ENCODE measurements at places on chromosomes 5 and 9.

DNA sequence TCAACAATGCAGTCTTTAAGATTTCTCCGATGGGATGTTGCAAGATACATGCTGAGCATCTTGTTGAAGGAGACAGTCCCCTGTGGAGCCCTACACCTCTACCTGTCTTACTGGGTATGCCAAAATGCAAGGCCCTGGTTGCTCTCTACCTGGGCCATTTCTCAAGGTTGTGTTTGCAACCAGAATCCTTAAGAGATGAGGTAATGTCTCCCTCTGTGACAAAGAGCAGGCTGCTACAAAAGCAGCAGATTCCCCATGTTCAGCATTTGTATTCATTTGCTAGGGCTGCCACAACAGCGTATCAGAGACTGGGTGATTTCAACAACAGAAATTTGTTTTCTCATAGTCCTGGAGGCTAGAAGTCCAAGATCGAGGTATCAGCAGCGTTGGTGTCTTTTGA, 138.4 kb upstream of the RPS23 start:
- DNase-seq, result no peak

DNA sequence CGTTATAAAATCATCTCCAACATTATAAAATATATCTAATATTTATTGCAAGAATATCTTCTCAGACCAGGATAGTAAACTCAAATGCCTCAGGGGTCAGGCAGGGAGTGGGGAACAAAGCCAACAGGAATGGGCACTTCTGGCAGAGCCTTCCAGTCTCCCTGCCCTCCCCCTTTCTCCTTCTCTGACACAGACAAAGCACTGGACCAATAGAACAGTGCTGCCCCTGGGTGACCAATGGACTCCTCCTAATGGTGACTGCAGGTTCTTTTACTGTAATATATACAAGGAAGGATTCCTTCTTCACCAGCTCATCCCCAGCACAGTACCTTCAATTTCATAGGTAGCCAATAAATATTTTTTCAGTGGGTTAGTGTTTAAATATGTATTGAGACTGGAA, 31.1 kb upstream of the MAMDC2 start:
- no peak for DNase-seq

GRCh38 chr5:172591636-172592035, 49.4 kb upstream of the NEURL1B start:
- DNase-seq, result no peak

DNA sequence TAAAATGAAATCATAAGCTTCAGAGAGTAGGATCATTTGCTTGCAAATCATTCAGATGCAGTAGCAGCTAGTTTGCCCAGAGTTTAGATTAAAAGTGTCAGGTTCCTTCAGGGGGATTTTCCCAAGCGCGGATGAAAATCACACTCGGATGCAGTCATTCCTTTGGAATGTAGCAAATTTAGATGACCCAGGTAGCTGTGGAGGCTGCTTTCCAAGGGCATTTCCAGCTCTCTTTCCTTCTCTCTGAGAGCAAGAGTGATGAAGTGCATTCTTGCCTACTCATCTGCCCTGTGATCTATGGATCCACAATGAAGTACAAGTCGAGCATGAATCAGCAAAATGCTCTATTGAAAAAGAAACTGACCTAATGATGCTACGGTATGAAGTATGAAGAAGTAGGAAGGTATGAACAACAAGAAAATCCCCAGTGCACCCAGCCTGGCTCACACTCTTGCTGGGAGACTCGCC, 200.2 kb downstream of the PLK2 start:
- DNase-seq, result no peak

DNA sequence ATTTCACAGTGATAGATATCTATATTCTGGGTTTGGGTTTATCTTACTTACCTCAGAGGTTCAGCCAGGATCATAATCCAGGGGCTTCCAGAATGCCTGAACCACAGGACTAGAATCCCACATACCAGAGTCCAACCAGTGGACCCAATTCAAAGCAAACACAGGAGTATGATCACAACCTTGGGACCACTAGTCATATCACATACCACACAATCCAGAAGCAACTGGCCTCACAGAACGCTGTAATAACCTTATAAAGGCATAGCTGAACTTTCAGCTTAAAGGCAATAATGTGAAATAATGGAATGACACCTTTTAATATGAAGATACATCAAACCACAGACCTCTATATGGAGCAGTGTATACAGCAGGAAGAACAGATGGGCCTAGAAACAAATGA, 25.3 kb downstream of the RAPGEF6 start:
- DNase-seq, result no peak

DNA sequence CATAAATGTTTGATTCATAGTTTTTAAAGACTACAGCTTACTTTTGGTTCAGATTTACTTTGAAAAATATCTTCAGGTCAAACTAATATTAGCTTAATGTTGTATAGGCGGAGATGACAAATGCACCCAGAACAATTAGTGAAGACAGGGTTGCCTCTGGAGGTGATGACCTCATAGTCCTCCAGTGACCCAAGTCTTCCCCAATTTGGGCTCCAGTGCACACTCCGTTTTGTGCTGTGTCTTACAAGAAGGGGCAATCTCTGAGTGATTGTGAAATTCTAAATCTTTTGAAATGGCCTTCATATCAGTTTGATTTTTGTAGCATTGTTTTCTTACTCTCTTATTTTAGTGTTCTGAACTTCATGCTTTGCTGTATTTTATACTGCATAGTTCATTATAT, 57.6 kb downstream of the DENND4C start:
- no peak for DNase-seq

GRCh38 chr5:172733974-172734346, 37.0 kb downstream of the DUSP1 start:
- DNase-seq, result no peak

DNA sequence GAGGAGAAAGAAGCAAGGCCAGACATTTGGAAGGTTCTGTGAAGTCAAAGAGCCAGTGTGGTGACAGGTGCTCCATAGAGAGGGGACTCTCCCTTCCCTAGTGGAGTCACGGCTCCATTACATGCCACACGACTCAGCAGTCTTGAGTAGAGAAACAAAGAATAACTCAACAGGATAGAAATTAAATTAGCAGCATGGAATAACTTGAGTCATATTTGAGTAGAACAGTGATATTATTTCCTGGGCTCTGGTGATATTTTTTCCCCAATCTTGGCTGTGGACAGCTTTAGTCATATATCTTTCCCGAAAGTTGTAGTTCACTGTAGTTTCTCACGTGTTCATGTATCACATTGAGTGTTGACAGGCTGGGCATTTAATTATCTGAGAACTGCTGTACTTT, 149.7 kb upstream of the EFNA5 start:
- DNase-seq, result no peak

DNA sequence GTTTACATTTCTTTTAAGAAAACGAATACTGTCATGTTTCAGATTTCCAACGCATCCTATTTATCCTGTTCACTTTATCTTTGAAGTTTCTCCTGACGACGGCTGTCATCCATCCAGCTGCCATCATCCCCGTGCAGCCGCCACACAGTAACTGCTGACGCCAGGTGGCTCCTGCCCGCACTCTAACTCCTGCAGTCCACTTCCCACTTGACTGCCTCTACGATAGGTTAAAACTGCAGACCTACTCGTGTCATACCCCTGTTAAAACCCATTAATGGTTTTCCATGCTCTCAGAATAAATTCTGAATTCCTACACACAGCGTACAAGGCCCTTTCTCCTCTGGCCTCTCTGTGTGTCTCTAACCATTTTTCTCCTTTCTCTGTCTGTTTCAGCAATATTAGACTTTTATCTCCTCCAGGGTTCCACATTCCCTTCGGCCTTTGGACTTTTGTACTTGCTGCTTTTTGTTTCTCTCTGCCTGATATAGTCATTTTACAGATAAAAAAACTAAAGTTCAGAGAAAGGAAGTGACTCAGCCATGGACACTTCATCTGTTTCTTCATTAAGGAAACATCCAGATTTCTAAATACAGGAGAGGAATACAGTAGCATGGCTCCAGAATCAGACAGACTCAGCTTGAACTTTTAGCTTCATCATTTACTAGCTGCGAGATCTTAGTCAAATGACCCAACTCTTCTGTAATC, 84.9 kb downstream of the ADAMTS12 start:
- no peak for DNase-seq

DNA sequence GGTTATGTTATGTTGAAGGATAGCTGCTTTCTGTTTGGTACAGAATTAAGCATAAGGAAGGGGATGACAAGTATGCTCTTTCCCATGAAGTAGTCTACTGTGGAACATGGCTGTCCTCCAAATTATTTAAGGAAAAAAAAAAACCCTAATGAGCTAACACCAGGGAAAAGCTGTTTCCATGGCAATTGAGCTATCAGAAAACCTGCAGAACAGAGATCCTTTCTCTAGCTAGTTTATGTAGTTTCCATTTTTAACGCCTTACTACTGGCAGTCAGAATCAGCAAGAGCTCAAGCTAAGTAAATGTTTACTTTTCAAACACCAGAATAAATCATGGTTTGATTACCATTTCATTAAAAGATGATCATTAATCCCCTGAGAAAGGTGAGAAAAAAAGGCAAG, 287.4 kb upstream of the TARS1 start:
- DNase-seq, result no peak

GRCh38 chr9:92467041-92467440, 15.3 kb downstream of the ASPN start:
- DNase-seq, result no peak

GRCh38 chr9:77903666-77904285, 127.8 kb downstream of the GNAQ start:
- DNase-seq, result no peak

- DNase-seq, result no peak
Measured at GRCh38 chr5:99004960-99005359, 76.2 kb upstream of the CHD1 start.

- DNase-seq, result no peak
Measured at GRCh38 chr5:423626-424261, 19.2 kb upstream of the EXOC3 start.

GRCh38 chr5:32076699-32077695, 97.1 kb downstream of the GOLPH3 start:
- DNase-seq, result no peak

- DNase-seq, result no peak
Measured at GRCh38 chr5:169547508-169547907, 36.1 kb upstream of the SPDL1 start.

DNA sequence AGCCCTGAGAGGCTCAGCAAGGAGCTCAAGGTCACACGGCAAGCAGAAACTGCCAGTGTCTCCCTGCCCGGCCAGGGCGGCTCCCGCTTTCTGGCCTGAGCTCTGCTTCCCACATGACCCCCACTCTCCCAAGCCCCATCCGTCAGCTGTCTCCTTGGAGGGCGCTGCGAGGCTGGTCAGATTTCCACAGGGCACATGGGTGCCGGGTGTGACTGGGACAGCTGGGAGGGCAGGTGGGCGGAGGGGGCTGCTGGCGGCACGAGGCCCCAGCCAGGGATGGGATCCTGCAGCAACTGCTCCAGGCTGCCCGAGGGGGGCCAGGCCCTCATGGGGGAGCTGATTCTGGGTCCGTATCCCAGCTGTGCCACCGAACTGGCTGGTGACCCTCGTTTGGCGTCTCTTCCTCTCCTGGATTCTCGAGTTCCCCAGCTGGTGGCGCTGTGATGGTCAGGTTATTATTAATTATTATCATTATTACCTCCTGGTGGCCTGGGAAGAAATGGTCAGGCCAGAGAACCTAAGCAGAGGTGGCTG, 12.9 kb upstream of the WDR38 start:
- no peak for DNase-seq

- DNase-seq, result no peak
Measured at GRCh38 chr5:15763754-15764153, 263.8 kb downstream of the FBXL7 start.

DNA sequence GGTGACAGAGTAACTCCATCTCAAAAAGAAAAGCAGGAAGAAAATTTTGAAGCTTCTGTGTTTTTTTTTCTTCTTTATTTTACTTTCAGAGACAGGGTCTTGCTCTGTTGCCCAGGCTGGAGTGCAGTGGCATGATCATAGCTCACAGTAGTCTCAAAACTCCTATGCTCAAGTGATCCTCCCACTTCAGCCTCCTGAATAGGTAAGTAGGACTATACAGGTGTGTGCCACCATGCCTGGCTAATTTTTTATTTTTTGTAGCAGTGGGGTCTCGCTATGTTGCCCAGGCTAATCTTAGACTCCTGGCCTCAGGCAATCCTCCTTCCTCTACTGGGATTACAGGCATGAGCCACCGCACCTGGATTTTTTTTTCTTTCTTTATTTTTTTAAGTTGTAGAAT, 10.1 kb upstream of the C5orf24 start:
- no peak for DNase-seq

GRCh38 chr9:71602652-71603051, 165.7 kb downstream of the CEMIP2 start:
- DNase-seq, result no peak

GRCh38 chr5:115634343-115635132, 8.7 kb upstream of the TMED7 start:
- DNase-seq, result peak; percentile 5

DNA sequence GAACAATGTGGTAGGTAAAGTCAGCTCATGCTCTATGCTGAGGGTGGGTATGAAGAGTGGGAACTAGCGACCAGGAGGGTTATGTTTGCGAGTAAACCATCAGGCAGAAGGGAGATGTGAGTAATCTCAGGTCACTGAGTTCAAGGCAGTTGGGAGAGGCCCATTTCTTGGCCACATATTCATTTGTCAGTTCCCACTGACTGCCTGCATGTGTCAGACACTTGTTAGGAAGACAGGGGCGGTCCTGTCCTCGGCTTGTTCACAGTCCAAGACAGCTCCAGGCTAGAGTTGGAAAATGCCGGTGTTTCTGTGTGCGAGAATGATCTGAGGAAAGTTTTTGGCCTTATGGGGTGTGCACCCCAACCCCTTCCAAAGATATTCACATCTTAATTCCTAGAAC, 48.6 kb upstream of the GDNF start:
- DNase-seq, result no peak

DNA sequence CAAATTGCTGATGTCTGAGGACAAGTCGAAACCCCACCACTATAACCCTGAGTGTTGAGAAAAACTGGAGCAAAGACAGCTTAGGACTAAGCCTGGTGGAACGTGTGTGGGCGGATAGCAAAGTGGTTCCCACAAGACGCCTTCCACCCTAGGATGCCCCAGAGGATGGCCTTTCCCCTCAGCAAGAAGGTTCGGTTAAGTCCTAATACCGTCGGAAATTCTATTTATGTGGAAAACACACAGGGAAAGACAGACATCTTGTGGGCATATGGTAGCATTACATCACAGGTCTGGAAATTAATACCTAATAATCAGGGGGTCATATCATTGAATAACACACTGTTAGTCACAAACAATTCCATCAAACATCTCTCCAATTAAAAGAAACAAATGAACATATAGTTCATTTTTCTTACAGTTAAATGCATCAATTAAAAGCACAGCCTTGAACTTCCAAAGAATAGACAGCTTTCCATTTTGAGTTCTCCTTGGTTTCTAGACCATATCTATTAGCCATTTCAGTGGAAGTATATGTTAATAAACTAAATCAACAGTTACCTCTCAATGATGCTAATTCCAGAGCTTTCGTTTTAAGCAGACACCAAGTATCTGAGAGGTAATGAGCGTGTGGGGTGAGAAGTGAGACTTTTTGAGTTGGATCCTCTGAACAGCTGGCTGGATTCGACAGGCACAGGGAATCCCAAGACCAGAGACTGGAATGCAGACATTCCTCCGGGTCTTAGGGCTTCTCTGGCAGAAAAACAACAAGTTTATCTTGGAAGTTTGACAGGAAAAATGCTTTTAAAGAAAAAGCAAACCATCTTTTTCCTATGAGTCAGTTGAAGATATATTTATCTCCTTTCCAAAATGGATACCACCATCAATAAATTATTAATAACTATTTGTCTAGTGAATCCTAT, 2.9 kb upstream of the ICE1 start:
- DNase-seq, result no peak

GRCh38 chr5:134446938-134447337, 35.3 kb upstream of the CDKN2AIPNL start:
- no peak for DNase-seq

GRCh38 chr5:176176231-176176630, 62.0 kb upstream of the SIMC1 start:
- DNase-seq, result no peak
